Mucosa of descending colon (tissue), 3 donors: ENCODE measurements at places on chromosomes 4 and X.

- no peak for DNase-seq
These were observed 50.5 kb downstream of the CWH43 start for GRCh38 chr4:49036528-49036927.

DNA sequence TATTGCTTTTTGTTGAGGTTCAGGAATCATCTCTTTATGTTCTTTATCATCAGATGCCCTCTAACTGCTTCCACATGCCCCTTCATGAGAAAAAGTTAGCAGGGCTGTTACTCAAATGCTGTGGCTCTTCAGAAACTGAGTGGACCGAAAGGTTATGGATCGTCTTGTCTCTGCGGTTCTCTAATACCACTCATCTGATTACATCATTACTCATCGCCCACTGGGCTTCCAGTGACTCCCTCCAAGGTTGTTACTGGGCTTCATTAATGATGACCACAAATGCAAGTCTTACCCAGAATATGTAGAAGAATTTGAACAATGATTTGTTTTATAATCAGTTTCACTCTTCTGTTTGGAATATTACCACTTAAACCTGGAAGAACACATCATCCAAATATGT is 67.7 kb downstream of the RWDD4 start:
- no peak for DNase-seq

DNA sequence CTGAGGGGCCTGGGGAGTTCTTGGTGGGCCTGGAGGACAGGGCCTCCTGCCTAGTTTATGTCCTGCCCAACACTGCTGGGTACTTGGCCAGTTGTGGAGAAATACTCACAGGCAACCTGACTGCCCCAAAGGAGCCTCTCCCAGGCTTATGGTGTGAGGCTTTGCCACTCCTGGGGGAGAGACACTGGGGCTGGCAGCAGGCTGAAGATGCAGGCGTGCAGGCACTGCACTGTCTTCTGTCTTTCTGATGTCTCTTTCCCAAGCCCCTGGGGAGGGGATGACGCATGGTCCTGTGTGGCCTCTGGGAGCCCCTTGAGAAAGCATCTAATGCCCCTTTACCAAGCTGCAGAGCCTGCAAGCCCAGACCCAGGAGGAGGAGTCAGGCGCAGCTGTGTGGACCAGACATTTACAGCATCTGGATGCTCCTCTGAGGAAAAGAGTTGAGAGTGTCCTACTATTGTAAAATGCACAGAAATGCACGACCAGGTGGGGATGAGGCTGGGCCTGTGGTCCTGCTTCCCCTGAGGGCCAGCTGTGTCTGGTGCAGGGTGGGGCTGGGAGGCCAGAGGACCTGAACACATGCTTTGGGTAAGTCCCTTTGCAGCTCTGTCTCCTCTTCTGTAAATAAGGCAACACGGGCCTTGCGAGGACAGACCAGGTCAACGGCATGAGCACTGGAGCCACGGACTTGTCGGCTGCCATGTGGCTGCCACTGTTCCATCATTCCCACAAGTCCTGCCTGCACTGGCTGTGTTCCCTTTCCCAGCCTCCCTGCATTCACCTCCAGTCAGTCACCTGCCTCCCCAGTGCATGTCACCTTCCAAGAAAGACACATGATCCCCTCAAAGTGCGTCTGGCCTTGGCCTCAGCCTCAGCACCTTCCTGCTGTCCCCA is 8.4 kb downstream of the TMEM271 start:
- no peak for DNase-seq

DNA sequence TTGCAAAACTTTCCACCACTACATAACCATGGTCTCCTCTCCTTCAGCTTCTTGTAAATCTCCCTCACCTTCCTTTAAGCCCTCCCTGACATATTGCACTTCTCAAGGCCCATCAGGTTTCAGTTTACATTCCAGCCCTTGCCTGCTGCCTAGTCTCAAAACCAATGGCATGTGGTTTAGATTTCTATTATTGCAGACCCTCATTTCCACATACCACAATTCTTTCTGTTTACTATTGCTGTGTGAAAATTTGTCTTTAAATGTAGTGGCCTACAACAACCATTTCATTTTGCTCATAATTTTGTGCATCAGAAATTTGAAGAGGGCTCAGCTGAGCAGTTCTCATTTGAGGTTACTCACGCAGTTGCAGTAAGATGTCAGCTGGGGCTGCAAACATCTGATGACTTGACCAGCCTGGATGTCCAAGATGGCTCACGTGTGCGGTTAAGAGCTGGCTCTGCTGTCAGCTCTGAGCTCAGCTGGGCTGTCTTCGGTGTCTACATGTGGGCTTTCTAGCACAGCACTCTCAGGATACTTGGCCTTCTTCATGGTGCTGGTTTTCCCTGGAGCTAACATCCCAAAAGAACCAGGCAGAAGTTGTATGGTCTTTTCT is 29.9 kb upstream of the SOD3 start:
- no peak for DNase-seq

DNA sequence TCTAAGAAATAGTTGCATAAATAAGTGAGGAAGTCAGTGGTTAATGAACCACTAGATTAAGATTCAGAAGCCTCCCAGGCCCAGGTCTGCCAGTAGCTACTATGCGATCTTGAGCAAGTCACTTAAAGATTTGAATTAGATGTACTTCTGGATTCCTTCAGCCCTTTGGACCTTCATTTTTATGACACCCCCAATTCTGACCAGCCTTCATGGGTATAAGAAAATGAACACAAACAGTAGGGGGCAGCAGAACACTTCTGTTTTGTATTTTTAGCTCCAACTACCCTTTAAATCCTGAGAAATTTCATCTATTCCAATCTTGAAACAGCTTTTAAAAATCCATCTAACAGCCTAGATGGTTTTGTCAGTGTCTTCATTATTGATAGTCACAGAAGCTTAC is 19.0 kb downstream of the TMEM47 start:
- DNase-seq: peak; percentile 53

- DNase-seq: no peak
These were observed 6.9 kb upstream of the PGRMC1 start for GRCh38 chrX:119229253-119229615.

DNA sequence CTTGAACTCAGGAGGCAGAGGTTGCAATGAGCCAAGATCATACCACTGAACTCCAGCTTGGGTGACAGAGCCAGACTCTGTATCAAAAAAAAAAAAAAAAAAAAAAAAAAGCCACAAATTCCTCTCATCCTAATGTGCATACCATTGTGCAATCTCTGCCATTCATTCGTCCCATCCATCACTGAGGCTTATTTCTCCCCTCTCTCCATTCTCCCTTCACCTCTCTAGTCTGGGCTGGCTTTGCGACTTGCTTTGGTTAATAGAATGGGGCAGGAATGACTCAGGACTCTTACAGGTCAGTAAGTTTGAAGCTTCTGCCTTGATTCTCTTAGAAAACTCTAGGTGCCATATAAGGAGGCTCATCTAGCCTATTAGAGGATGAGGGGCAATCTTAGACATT is 60.3 kb upstream of the DDX3X start:
- DNase-seq: no peak

DNA sequence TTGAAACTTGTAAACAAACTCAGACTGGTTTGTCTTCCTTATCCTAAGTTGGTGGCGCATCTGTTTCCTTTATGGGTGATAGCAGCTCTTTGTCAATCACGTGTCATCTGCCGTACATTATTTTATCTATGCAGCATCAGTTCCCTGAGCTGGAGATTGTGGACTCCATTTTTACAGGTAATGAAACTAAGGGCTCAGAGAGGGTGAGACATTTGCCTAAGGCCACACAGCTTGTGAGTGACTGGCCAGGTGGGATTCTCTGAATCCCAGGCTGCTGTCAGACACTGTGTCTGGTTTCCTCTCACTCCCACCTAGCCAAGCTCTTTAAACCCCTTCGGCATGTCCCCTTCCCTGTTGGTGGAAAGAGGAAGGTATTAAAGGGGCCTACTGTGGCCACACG is 41.7 kb upstream of the CLCN4 start:
- DNase-seq: no peak

DNA sequence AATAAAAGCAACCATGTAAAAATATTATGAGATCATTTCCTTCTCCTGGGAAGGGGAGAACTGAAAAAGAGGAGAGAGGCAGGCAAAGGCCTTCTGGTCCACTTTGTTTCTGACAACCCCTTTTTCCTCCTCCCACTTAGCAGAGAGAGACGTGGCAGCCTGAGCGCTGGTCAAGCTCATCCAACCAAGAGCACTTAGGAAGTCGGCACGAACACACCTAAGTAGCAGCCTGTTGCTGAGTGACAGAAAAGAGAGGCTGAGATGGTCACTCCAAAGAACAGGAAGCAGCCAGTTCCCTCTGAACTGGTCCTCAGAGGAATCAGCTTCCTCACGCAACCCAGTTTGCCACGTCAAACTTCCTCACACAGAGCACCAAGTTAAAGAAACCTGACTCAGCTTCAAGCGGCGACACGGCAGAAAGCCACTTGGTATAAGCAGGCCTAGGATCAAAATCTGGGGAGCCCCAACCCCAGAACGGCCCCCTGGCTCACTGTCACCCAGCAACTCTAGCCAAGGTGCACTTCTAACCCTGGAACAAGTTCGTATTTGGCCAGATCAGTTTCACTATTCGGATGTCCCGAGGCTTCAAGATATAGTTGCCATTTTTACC is 861 bp downstream of the SEC24D start:
- peak; percentile 61 for DNase-seq

- no peak for DNase-seq
These were observed 233.3 kb upstream of the GPC4 start for GRCh38 chrX:133648594-133648993.

DNA sequence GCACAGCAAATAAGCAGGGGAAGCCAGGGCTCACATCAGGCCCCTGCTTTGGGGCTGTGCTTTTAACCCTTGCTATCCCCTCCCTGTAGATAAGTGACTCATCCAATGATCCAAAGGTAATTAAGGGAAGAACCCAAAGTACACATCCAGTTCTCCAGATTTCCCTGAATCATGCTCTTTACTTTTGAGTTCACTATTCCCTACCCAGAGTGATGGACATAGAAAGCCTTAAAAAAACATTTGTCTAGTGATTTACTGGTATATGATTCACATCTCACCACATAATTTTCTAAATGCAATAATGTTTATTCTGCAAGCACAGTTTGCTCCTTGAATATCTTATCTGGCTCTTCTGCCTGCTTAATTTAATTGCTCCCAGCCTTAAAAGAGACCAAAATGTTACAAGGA is 136.2 kb downstream of the PPP3CA start:
- DNase-seq: no peak

- peak; percentile 29 for DNase-seq
These were observed 84.6 kb downstream of the THOC2 start for GRCh38 chrX:123648028-123648810.

- no peak for DNase-seq
These were observed 538.1 kb upstream of the HS3ST1 start for GRCh38 chr4:11966782-11967181.

- no peak for DNase-seq
These were observed 17.0 kb downstream of the XKRX start for GRCh38 chrX:100911731-100912130.

DNA sequence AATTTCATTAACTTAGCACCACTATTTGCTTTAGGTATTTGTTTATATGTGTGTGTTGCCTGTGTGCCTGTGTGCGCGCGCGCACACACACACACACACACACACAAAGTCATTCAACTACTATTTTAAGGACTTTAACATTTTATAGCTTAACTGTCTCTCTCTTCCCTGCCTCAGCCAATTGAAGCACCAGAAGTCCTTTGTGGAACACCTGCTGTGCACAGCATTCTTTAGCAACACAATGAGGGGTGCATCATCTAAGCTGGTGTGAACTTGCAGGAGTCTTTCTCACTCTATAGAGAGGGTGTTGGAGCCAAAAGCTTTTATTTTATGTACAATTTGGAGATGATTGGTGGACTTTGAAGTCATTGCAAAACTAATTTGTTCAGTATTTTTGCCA is 31.3 kb downstream of the SLIT2 start:
- no peak for DNase-seq

- DNase-seq: peak; percentile 50
These were observed 570 bp downstream of the WDR44 start for GRCh38 chrX:118346258-118347094.

DNA sequence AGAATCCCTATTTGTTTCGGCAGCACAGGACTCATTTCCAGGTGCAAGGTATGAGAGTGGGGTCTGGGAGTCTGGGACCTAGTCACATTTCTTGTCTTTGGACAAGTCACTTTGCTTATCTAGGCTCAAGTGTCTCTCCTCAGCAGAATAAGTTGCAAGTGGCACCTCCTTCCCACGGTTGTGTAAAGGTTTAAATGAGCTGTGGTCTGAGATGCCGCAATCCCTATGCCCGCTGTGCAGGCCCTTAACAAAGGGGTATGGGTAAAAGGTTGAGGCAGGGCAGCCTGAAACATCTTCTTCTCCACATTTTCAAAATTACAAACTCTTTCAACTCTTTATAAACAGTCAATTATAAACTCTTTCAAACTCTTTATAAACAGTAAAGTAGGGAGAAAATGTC is 93.7 kb downstream of the RTL5 start:
- no peak for DNase-seq

DNA sequence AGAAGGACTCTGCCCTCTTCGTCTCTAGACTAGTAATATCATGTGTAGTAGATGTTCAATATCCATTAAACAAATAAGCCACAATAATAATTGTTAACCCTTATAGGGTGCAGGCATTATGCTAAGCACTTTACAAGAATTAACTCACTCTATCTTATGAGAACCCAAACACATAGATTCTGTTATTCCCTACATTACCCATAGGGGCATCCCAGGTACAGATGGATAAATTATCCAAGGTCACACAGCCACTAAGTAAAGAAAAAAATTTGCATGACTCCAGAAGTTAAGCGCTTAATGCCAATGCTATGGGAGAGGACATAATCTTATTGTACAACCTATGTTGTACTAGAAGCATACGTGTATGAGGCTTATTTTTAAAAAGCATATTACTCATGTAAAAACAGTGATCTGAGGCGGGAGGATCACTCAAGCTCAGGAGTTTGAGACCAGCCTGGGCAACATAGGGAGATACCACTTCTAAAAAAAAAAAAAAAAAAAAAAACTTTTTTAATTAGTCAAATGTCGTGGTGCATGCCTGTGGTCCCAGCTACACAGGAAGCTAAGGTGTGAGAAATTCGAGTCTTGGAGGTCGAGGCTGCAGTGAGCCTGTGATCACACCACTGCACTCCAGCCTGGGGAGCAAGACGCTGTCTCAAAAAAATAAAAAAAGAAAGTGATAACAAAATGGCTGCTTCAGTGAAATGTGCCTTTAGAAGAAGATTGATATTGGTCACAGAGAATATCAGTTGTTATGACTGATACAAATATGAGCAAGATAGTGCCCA is 13.6 kb downstream of the LDB2 start:
- no peak for DNase-seq

- no peak for DNase-seq
These were observed 84.7 kb downstream of the CRMP1 start for GRCh38 chr4:5808081-5808741.

GRCh38 chrX:102720237-102721168 is at the start of gene GPRASP3:
Gene GPRASP3 (plus strand): TSS chrX:102720743. CDS start chrX:102748996, 28,253 bp downstream.
- DNase-seq: peak; percentile 85

- DNase-seq: no peak
These were observed 520.5 kb upstream of the NR3C2 start for GRCh38 chr4:148962539-148963290.

DNA sequence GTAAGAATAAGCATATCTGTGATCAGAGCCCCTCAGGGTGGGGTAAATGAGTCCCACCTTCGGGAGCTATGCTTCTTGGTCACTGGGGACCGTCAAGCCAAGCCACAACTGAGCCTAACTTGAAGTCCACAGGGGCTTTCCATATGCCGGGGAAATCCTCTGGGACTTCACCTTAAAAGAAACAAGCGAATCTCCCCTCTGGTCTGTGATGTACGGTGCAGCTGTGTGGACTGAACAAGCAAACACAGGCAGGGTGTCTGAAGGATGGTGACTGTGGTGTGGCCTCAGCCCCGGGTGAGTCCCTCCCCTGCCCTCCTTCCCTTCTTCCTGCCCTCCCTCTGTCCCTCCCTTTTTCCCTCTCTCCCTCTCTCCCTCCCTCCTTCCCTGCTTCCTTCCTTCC is 29.7 kb upstream of the PPP2R2C start:
- no peak for DNase-seq

GRCh38 chrX:108081110-108081509 is 10.2 kb downstream of the PSMD10 start:
- DNase-seq: no peak
